Left ventricle myocardium superior (tissue), 1 donor: ENCODE measurements at places on chromosomes 3 and 15. TPM values are rescaled to one million over a fixed set of nuclear protein-coding genes. Genes with fewer than 3 reads are reported as not detected.

The CILP gene
- total RNA-seq: 7.8 TPM

DNA sequence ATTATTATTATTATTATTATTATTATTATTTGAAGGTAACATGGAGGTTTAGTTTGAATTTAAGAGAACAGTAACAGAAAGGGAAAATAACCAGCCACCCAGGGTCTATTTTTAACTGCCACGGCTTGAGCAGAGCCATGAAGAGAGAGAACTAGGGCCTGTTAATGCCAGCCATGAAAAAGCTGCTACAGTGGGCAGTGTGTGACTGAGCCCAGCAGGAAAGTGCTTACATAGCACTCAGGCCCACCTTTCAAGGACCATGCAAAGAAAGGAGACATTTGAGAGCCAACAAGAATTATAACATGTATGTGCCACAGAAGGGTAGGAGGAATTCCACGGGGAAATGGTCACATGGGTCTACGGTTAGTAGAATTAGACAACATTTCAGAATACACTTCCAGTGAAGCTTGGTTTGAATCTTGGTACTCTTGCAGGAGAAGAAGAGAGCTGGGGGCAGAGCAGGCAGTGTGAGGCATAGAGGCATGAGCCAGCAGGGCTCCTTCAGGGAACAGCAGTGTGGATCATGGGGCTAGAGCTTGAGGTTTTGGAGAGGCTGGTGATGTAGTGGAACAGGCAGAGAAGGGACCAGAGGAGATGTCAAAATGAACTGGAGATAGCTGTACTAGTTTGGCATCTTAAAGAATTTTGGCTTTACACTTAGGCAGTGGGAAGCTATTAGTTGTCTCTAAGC lies 140.7 kb downstream of the CMSS1 start:
- no peak for DNase-seq

GRCh38 chr3:67384016-67384415 lies 270.4 kb downstream of the SUCLG2 start:
- DNase-seq: no peak

DNA sequence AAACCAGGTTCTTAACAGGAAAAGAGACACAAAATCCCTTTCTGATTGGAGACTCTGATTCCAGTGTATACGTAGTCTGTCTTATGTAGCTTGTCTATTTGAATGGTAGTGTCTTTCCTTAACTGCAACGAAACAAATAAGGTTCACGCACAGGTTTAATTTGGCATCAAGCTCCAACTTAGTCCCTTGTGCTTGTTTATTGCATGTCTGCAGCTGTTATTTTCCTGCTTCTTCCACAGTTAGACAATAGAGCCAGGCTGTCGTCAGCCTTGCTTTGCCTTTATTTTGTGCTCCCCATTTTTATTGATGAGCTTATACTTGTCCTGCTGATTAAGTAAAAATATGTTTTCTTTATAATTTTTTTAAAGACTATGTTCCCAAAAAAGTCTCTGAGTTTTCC lies 152.7 kb upstream of the CDIN1 start:
- DNase-seq: no peak

The KBTBD8 gene
- 5.8 TPM for total RNA-seq

DNA sequence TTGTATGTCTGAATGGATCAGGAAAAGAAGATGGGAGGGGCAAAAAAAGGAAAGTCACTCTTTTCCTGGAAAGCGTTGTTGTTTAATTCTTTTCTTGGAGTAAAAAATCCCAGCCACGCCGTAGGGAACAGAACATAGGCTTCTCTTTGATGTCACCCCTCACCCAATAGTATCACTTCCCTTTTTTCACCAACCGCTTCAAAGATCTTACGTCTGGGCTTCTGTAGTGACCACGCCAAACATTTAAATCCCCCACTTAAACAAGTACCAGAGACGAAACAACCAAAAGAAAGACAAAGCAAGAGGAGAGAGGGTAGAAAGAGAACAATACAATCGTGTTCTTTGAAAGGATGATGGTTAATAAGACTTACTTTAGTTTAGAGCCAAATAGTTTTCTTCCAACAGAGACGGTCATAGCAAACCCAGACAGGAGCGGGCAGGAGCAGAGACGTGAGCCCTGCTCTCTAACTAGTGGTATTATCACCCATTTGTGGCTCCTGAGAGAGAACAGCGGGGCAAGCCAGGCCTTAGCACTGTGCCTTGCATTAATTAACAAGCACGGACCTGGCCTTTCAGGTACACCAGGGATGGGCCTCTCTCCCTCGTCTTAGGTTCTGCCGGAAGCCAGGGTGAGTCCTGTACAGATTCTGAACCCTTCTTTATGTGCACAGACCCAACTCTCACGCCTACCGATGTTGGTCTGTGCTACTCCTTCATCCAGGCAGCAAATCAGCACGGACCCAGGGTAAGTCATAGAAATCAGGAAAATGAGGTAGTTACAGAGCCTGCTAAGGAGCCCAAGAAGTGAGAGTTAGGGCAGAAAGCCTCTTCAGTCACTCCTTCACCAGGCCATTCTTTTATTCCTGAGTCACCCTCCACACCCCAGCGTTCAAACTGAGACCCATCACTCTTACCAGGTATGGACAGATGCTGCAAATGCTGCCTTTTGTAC lies 28.2 kb upstream of the BCL6 start:
- no peak for DNase-seq

GRCh38 chr3:171092467-171092911 lies 66.0 kb upstream of the SLC2A2 start:
- no peak for DNase-seq

- no peak for DNase-seq
These were observed 465.0 kb upstream of the ROBO1 start for GRCh38 chr3:80232760-80233159.

GRCh38 chr15:42364529-42364928 lies 5.2 kb downstream of the CAPN3 start:
- DNase-seq: no peak

The MYRIP gene
- 0.84 TPM for total RNA-seq

The EPHB1 gene
- 1.8 TPM for total RNA-seq

DNA sequence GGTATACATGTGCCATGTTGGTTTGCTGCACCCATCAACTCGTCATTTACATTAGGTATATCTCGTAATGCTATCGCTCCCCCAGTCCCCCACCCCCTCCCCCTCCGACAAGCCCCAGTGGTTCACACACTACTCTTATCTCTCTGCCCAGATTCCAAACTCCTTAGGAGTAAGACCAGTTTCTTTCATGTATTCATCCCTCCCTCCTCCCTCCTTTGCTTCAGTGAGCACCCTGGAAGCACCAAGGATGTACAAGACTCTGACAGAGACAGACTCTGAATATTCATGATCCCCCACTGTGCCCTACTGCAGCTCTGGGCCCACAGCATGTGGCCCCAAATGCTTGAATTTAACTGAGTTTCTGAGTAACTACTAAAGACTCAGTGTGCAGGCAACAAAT lies 113.8 kb upstream of the RAD18 start:
- no peak for DNase-seq

The TASOR gene
- total RNA-seq: 23.2 TPM

The RNF168 gene
- 23.2 TPM for total RNA-seq

The RASL12 gene
- total RNA-seq: 18.9 TPM

DNA sequence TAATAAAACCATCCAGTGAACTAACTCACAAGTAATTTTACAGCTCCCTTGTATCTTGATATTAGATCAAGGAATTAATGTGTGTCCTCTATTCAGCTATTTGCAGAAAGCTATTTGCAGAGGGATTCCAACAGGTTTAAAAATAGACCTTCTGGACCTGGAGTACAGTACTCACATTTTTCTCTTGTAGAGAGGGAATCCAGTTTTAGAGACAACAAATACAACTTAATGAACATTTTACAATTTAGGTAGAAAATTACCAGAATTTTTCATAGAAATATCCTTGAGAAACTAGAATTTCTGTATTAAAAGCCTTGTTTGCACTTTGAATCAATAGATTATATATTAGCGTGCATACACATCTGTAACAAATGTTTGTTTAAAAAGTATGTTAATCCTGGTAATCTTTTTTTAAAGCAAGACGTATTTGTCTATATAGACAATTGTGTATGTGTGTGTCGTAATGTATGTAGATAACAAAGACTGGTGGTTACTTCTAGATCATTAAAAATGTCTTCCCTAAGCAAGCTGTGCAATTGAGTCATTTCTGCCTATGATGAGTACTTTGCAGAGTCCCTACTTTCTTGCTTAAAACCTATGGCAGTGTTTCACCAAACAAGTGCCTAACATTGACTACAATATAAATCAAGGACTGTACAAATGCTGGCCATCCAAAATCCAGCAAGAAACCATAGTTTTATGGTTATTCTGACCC lies 57.9 kb downstream of the PPP2R3A start:
- DNase-seq: no peak

- DNase-seq: no peak
These were observed 36.9 kb downstream of the PCOLCE2 start for GRCh38 chr3:142852009-142852408.
